ENCODE measurements at places on chromosomes 1 and 21.
A peak's percentile ranks its signal among the peaks of the same experiment; 100 is the strongest.

DNA sequence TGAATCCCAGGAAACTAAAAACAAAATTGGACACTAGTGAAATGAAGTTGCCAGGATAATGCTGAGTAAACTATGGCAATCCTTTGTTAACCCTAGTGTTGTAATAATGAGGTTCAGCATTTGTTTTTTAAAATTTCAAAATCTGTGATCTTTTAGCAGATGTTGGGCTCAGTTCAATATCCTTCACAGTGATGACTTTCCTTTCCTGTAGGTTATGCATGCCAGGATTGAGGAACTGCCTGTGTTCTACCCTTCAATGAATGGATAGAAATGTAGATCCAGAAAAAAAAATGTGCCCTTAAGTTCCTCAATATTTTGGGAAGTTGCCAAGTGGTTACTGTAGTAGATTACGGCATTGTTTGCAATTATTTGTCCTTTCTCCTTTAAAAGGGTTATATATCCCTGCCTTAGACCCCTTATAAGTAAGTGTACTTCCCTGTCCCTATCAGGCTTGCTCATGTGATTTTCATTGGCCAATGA, 35.5 kb upstream of the IRF2BP2 start:
- no peak for DNase-seq

DNA sequence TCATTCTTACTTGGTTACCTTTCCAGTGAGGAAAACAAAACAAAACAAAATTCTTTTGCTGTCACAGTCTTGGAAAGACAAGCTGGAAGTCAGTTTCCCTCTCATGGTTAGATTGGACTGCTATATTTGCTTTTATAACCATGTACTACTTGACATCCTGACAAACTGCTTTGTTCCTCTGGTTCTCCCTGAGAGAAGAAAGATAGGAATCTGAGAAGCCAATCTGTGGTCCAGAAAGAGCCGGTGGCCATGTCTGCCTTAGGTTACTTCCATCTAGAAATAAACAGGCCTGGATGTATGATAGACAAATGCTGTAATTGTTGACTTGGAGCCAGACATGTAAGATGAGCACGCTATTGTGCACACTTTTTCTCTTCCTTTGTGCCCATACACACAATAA, 330.0 kb downstream of the BRINP3 start:
- no peak for DNase-seq

GRCh38 chr1:29577512-29577911, 341.2 kb downstream of the PTPRU start:
- DNase-seq = no peak

GRCh38 chr1:18384471-18384870, 96.3 kb upstream of the KLHDC7A start:
- DNase-seq = no peak

GRCh38 chr21:14736672-14737071, 190.6 kb upstream of the SAMSN1 start:
- DNase-seq = no peak

GRCh38 chr1:231628207-231628876, 1.8 kb downstream of the DISC1 start:
- DNase-seq = peak; percentile 34

DNA sequence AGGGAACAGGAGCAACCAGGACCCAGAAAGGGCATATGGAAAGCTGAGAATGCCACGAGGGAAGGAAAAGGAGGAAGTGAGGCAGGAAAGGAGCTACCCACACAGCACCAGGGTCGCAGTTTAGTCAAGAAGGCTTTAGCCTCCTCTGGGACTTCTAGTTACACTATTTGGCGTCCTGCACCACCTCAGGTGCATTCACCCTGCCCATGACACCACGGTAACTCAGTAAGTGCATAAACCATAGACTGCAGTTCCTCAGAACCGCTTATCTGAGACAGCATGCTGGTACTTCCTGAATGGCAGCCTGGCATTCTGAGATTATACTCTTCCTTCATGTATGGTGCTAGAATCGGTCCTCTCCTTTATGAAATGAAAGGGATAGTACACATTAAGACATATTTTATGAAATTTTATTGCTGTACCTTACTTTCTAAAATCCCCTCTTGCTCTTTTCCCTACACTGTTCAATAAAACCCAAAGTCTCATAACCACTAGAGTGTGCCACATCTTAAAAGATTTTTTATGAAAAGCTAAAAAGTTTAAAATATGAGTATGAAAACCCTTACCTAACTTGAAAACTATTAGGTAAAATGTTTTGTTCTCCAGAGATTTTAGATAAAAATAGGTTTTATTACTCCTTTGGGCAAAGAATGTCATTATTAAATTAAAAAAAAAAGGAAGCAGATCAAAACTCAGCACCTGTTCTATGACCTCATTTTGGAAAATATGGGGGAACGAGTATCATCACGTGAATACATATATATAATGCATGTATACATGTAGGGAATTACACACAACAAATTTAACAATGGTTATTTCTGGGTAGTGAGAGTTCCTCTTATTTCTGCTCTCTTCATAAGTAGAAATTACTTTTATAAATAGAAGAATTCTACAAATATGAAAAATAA, 67.3 kb downstream of the VAV3 start:
- DNase-seq = no peak

DNA sequence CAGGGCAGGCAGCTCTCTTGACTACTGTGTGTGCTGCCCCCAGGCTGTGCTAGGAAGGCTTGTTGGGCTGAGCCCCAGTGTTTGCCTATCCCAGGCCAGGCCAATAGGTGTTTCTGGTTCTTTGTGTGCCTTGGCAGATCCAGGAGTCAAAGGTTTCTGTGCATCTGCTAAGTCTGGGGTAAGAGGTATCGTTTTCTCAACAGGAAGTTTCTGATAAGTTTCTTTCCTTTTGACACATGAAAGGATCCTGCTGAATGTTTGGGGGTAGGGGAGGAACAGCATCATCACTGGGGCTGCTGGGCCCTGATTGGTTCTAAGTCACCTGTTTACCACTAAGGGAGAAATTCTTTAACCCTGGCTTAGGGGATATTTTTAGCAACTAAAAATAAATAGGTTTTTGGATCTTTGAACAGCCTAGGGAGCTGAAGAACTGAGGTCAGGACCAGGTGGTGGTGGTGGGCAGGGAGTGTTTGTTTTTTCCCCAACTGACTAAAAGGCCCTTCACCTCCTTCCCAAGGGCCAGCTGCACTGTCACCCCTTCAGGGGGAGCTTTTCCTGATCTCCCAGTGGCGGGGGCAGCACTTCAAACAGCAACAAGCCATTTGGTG, 85.1 kb downstream of the KCNN3 start:
- DNase-seq = peak; percentile 6

DNA sequence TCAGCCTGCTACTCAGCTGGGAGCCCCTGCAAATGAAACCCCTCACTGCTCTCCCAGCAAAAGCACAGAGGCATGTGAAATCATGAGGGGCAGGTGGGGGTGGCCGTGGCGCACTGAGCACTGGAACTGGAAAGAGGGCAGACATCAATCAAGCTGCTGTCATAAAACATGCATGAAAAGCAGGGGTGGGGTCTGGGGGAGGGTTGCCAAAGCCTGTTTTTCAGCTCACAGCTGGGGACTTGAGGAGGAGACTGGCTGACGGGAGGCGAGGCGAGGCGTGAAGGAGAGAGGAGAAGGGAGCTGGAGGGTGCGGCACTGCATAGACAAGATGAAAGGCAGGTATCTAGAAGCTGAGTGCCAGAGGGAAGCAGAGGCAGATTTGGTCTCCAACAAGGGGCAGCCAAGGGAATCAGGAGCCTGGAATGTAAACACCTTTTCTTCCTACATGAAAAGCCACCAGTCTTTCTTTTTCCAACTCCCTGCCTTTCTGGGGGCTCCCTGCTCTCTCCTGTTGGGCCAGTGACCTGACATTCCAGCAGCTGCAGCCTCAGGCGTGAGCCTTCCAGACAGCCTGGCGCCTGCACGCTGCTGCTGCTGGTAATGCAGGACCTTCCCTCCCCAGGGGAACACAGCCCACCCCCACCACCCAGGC, 87.0 kb downstream of the NMNAT2 start:
- no peak for DNase-seq

DNA sequence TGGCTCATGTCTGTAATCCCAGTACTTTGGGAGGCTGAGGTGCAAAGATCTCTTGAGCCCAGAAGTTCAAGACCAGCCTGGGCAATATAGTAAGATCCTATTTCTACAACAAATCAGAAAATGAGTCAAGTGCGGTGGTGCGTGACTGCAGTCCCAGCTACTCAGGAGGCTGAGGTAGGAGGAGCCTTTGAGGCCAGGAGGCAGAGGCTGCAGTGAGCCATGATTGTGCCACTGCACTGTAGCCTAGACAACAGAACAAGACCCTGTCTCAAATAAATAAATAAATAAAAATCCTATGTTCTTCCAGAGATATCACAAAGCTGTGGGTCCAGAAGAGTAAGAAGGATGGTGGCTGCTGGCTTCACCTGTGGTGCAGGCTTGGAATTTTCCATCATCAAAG, 22.1 kb downstream of the CDA start:
- no peak for DNase-seq

DNA sequence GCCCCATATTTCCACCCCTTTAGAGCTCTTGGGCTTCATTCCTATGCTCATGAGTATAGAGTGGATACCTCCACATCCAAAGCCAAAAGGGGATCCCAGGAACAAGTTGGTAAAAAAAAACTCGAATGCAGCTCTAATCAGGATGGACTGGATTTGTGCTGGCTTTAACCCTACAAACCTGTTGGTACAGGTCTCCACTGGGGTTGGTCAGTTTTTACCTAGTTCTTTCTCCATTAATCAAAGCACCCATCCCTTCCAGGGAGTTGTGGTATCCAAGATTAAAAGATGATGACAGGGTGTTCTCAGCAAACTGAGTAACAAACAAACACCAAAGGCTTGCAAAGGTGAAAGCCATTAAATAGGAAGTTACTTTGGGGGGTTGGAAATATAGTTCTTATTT, 5.9 kb upstream of the CRNN start:
- DNase-seq = no peak

GRCh38 chr1:204255225-204255624, 41.4 kb upstream of the GOLT1A start:
- DNase-seq = no peak

- DNase-seq = no peak
These were observed 41.6 kb downstream of the MFSD2A start for GRCh38 chr1:39996396-39997004.

GRCh38 chr1:97071173-97071572, 349.6 kb downstream of the PTBP2 start:
- DNase-seq = no peak

DNA sequence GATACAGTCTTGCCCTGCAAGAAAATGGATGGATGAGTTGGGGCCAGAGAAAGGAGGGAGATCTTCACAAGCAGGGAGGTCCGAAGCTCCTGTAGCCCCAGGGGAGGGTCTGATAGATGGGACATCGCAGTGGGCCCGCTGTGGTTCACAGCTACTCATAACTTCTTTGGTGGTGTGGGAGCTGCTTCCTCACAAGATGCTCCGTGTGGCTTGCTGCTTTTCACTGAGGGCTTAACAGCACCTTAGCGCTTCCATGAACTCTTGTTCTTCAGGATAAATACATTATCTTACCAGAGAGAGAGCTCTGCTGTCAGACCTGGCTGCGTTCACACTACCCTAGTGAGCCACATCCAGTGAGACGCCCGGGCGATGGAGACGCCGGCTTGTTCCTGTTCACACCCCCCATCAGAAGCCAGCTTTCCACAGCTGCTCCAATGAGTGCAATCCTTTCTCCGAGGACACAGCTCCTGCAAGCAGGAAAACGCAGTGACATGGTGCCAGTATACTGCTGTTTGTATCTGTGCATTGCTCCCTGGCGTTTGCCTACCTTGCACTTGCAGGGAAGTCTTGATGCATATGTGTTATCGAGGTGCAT, 599.8 kb downstream of the AJAP1 start:
- DNase-seq = no peak

DNA sequence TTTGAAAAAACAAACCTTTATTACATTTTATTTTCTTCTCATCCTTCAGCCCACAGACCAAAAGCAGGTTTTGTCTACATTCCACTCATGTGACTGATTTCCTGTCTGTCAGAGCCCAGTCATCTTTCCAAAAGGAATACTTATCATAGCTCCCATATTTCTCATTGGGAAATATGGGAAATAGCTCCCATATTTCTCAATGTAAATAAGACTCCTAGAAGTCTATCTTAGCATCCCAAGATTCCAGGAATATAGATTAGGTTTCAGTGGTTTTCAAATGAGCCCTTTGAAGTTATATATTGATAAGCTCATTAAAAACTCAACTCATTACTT, 19.1 kb upstream of the NRDC start:
- DNase-seq = no peak

GRCh38 chr1:243313635-243314536, 58.0 kb downstream of the SDCCAG8 start:
- no peak for DNase-seq

GRCh38 chr1:39683591-39684312, 7.5 kb downstream of the HPCAL4 start:
- peak; percentile 43 for DNase-seq

- peak; percentile 41 for DNase-seq
These were observed 5.0 kb downstream of the PRELP start for GRCh38 chr1:203480525-203481084.

DNA sequence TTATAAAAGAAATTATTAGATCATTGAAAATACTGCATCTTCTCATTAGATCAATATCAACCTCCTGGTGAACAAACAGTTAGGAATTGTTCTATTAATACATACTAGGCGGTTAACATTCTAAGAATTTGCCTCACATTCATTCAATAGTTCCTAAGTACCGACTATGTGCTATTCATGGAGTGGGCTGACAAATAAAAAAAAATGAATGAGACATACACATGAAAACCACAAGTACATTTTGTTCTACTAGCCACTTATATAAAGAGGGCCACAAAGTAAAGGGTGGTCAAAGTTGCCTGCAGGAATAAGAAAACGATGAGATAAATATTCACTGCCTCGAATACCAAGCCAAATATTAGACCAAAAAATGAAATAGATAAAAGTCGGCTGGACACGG, 294.4 kb downstream of the SDCCAG8 start:
- DNase-seq = no peak

GRCh38 chr1:184980726-184981125, 6.4 kb upstream of the NIBAN1 start:
- DNase-seq = no peak

GRCh38 chr1:85580872-85581801, 576 bp downstream of the CCN1 start:
- no peak for DNase-seq

- no peak for DNase-seq
These were observed 74.0 kb upstream of the LRRC53 start for GRCh38 chr1:74586253-74586897.

GRCh38 chr1:67336157-67336556, 28.5 kb downstream of the IL12RB2 start:
- no peak for DNase-seq

DNA sequence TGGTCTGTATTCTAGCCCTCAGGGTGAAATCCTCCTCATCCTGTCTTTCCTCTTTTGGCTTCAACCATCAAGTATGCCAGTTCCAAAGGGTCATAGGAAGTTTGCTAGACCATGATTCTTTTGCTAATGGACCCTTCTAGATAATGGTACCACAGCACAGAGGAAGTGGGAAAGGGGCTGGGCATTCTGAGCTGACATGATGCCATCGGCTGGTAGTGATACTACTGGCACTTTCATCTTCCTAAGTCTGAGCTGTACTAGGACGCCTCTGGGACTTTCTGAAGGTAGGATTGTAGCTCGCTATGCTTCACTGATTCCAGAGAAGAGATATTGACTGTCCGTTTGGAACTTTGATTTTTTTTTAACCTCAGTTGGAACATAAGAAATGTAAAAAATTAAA, 11.4 kb downstream of the FASLG start:
- no peak for DNase-seq

- DNase-seq = no peak
These were observed 165.4 kb downstream of the PLXNA2 start for GRCh38 chr1:208078752-208079151.

All from activated gamma-delta T cell treated with Interleukin-2 at 50 U/mL for 16 hours (primary cell).